ENCODE measurements at places on chromosomes 12 and 14. TPM values are rescaled to one million over a fixed set of nuclear protein-coding genes. Genes with fewer than 3 reads are reported as not detected.

TBX5 gene
- not detected for total RNA-seq

FAM90A1 gene
- total RNA-seq = not detected

BICDL1 gene
- total RNA-seq = 2.3 TPM

CACNA2D4 gene
- not detected for total RNA-seq

OTX2 gene
- total RNA-seq = not detected

WDR89 gene
- 10.8 TPM for total RNA-seq

GLIPR1L2 gene
- total RNA-seq = 0.14 TPM

All from A549 treated with RU486 at 1 μM for 4 hours (cell line).